ENCODE measurements at places on chromosomes 11 and 22. TPM values are rescaled to one million over a fixed set of nuclear protein-coding genes. Genes with fewer than 3 reads are reported as not detected.

PDE2A gene
- total RNA-seq: 0.79 TPM

LMO2 gene
- 0.05 TPM for total RNA-seq

PHOX2A gene
- not detected for total RNA-seq

OR6A2 gene
- 0.08 TPM for total RNA-seq

TRIM29 gene
- 226 TPM for total RNA-seq

SUSD2 gene
- 1.2 TPM for total RNA-seq

DNA sequence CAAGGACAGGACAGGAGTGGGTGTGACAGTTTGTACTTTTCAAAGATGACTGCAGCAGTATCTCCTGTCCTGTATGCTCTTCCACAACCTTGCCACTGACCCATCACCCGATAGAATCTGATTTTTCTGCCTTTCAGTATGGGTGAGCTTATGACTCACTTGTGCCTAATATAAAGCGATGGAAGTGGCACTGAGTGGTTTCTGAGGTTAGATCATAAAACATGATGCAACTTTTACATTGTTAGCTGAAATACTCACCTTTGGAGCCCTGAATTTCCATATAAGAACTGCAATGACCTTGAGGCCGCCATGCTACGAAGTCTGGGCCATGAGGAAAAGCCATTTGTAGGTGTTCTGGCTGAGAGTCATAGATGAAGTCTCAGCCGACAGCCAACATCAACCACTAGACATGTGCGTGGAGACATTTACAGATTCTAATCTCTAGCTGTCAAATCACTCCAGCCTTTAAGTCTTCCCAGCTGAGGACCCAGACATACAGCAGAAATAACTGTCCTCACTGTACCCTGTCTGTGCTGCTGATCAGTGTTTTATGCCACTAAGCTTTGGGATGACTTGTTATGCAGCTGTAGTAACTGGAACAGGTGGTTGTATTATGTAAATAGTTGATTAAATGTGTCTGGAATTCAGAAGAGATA lies 105.9 kb upstream of the ARHGAP20 start:
- peak; percentile 7 for DNase-seq

GRCh38 chr11:128929468-128929867 lies 13.2 kb downstream of the TP53AIP1 start:
- no peak for DNase-seq

- DNase-seq: no peak
These were observed 12.0 kb downstream of the TBC1D22A start for GRCh38 chr22:46774253-46774979.

DNA sequence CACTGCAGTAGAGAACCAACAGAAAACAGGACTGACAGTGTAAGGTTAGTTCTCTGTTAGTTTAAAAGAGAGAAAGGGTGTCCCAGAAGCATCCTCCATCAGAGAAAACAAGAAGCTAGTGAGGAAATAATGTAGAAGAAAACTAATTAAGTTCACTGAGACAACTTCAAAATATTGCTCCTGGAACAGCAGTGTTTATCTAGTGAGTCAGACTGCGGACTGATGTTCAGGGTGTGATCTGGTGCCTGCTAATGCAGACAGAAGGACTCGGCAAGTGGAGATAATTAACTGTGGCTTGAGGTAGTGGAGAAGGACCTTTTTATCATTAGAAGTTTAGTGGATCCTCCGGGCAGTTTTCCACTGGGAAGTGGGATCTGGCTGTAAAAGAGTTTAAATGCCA lies 55.4 kb downstream of the CDON start:
- peak; percentile 56 for DNase-seq

GRCh38 chr11:13947379-13947778 lies 15.1 kb upstream of the SPON1 start:
- no peak for DNase-seq

DNA sequence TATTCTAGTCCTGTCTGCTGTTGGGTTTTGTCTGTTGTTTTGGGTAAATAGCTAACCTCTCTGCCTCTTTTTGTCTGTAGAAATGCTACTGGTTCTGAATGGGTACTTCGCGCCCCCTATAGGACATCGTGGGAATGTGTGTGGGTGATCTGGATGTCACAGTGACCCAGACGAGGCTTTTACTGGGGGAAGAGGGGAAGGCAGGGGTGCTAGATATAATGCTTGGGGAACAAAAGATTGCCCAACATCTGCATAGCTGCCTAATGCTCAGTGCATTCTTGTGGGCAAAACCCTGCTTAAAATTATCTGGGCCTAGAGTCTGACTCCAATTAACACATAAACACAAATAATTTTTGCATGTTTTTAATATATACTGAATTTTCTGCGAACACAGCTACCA lies 57.7 kb downstream of the BMAL1 start:
- peak; percentile 89 for DNase-seq

DNA sequence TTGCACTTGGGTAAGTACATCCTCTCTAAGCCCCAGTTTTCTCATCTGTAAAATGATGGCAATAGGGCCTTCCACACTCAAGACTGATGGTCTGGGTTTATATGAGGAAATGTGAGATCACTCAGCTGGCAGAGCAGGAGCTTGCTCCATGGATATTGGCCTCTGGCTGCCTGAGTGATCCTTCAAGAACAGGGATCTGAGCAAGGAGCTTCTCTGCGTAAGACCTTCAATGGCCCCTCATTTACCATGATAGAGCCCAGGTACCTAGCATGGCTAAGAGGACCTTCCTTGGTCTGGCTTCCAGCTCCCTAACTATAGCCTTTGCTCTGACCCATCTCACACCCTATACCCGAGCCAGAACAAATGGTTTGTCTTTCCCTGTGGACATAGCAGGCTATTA lies 5.5 kb downstream of the ROBO4 start:
- no peak for DNase-seq

DNA sequence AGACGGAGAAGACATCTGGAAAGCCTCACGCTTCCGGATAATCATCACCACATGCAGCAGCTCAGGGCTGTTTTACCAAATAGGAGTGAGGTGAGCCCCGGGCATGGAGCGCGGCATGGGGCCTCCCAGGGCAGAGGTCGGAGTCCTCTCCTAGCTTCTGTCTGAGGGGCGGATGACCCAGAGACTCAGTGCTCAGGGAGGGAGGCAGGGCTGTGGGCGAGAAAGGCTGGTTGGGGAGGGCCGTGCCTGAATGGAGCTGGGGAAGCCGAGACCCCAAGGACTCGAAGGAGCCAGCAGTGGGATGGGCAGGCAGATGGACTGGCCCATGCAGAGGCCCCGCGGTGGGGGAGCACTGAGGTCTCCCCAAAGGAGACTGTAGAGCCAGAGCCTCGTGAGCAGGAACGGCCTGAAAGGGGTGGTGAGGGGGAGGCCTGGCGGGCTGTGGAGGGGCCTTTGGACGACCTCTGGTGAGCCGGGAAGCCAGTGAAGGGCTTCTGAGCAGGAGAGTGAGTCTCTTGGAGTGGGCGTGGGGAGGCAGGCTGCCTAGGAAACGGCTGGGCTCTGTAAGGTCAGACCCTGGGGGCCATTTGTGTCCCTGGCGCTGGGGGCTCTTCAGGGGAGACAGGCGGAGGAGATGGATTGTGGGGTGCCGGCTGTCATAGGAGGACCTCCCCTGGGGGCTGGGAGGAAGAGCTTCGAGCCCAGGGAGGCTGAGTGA lies 24.7 kb upstream of the PANX2 start:
- DNase-seq: no peak

DNA sequence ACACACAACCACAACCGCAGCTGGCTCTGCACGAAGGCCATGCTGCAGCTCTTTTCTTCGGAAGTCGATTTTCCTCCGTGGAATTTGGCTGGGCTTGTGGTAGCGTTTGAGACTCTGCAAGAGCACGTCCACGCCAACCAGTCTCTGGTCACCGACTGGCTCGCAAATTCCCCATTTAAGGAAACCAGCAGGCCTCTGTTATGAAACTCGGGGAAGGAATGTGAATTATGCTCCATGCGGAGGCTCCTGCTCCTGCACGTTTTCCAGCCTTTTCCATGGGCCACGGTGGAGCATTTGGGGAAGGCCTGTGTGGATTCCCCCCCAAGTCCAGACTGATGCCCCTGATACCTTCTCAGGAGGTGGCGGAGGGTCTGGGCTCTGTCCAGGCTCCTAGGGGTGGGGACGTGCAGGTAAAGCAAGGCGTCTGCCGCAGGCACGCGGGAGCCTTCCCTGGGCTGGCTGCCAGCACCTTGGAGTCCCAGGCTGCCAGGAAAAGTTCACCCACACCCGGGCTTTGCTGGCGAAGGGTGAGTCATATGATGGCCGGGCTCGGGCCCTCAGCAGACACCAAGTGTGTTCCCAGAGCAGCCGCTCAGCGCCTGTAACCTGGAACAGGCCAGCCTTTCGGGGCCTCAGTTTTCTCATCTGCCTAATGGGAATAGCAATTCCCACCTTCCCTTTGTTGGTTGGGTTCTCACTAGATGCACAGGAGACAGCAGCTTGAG lies 41.9 kb downstream of the LRP5 start:
- peak; percentile 95 for DNase-seq

- no peak for DNase-seq
These were observed 19.9 kb downstream of the INCENP start for GRCh38 chr11:62143727-62144126.

- DNase-seq: no peak
These were observed 66.7 kb downstream of the PHF21B start for GRCh38 chr22:44942979-44943700.

GRCh38 chr22:30685178-30685577 lies 9.5 kb upstream of the OSBP2 start:
- DNase-seq: no peak

DNA sequence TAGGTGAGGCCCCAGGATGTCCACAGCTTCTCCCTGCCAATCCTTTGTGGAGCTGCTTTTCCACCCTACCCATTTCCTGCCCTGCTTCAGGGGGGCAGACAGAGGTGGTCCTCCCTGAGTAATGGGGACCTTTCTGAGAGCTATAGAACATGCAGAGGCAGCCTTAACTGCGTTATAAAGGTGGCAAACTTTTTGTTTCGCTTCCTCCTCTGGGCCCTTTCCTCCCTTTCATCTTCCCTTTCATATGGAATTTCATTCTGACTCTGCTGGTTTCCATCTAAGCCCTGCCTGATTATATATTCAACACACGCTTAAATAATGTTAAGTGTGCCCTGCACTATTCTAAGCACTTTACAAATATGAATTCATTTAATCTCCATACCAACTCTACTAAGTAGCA lies 169.3 kb upstream of the E2F8 start:
- DNase-seq: no peak

DNA sequence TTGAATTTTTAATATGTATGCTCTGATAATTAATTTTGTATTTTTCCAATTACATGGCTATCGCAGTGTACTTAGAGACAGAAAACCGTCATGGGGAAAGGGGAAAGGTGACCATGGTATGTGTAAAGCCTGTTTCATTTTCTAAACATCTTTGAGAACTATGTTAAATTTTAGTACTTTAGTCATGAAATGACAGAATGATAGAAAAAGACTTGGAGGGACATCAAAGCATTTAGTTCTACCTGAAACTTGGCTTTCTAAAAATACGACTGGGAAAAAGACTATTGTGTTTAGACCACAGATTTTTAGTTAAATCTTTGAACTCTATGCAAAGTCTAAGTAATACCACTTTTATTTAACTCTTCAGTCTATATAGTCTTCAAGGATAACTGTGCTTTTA lies 54.1 kb downstream of the MAML2 start:
- DNase-seq: no peak

DNA sequence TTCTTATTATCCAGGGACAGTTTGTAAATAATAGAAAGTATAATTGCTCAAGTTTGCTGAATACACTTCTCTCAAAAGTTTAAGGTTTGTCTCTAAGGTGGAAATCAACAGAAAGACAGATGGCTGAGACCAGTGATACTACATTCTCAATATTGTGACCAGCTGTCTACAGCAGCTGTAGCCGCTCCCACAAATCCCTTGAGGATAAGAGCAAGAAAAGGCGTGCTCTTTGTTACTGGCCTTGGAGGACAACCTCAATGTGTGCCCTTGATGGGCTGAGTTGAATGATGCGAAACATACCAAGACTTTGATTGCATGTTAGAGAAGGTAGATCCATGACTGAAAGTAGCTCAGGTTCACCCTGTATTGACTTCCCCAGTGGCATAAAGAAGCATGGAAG lies 6.1 kb downstream of the OR6M1 start:
- no peak for DNase-seq

- DNase-seq: no peak
These were observed 1160.5 kb upstream of the CNTN5 start for GRCh38 chr11:97860237-97860636.

DNA sequence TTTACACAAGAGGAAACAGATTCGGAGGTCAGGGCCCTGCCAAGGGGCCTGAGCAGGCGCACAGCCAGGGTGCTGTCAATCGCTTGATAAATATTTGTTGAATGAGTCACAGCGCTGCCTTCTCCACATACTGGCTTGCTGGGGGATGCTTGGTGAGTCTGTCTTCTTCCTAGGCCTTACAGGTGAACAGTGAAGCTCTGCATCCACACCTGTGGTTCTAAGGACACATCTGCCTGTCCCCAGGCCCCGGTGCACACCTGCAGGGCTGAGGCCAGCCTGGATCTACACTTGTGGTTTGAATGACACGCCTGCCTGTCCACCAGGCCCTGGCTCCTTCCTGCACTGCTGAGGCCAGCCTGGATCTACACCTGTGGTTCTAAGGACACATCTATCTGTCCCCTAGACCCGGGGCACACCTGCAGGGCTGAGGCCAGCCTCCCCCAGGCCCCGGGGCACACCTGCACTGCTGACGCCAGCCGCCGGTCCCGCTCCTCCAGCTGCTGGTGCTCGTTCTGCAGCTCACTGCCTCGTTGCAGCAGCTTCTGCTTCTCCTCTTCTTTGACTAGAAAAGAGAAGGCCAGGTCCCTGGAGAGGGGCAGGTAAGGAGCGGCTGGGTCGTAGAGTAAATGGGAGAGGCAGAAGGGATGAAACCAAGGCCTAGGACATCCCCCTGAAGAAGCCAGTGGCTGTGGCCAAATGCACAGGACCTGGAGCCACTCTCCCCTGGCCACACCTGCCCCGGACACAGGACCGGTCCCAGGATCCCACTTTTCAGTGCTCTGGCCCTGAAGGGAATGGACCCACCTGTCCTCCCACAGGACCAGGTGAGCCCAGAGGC lies 124.6 kb downstream of the PHF21B start:
- DNase-seq: peak; percentile 23

DNA sequence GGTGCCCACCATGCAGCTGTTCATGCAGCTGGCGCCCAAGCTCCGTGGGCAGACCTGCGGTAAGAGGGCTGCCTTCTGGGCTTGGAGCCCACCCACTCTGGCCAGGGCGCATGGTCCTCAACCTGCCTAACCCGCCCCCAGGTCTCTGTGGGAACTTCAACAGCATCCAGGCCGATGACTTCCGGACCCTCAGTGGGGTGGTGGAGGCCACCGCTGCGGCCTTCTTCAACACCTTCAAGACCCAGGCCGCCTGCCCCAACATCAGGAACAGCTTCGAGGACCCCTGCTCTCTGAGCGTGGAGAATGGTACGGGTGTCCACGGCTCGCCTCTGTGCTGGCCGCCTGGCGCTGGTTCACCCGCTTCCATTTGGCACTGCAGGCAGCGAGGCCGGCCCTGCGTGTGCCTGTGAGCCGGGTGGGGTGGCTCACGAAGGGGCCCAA lies 11.0 kb downstream of the MUC5AC start:
- DNase-seq: no peak

DNA sequence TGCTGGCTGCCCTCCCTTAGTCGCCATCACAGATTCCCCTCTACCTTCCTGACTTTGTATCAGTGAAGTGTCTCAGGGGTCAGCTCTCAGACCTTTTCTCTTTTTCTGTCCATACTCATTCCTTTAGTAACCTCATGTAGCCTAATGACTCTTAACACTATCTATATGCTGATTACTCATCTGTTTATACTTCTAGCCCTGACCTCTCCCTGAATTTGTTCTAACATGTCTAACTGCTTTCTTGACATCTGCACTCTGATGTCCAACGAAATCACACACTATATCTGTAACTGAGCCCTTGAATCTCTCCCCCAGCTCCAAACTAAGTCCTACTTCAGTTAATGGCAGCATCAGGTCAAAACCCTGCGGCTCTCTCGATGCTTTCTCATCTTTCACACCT lies 135.8 kb upstream of the TIMP3 start:
- DNase-seq: no peak

Measured in HT-29 (cell line).